PC-9 (cell line): ENCODE measurements at places on chromosomes 16 and 17. TPM values are rescaled to one million over a fixed set of nuclear protein-coding genes. Genes with fewer than 3 reads are reported as not detected.

The C16orf86 gene
- 0.46 and 1.8 TPM in 2 replicates for total RNA-seq

- no peak for DNase-seq
Measured at GRCh38 chr17:82772026-82772425, 20.2 kb downstream of the TBCD start.

- no peak for DNase-seq
Measured at GRCh38 chr16:55530316-55530856, 21.5 kb downstream of the LPCAT2 start.

The ITGB4 gene
- total RNA-seq = 448 and 461 TPM in 2 replicates

The SLC25A11 gene
- total RNA-seq = 50.7 and 56.2 TPM in 2 replicates

GRCh38 chr17:62076864-62077788 lies 12.0 kb upstream of the MED13 start:
- DNase-seq = no peak

- no peak for DNase-seq
Measured at GRCh38 chr17:76106703-76107102, 3.1 kb upstream of the EXOC7 start.

DNA sequence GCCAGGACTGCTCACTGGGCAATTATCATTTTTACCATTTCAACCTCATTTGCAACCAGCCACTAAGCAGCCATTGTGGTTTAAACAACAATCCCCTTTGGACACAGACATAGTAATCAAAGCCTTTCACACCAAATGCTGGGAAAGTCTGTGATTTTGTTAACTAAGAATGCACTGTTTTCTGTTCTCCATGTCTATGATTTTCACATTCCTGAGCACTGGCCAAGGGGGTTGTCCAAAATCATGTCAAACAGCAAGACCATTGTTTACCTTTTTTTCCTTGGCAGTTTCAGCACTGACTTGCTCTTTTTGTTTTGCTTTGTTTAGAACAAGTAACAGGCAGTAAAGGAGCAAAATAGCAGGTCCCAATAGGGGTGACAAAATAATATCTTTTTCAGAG lies 106.3 kb upstream of the SIAH1 start:
- no peak for DNase-seq

The MEOX1 gene
- 0.25 and 0.72 TPM in 2 replicates for total RNA-seq

DNA sequence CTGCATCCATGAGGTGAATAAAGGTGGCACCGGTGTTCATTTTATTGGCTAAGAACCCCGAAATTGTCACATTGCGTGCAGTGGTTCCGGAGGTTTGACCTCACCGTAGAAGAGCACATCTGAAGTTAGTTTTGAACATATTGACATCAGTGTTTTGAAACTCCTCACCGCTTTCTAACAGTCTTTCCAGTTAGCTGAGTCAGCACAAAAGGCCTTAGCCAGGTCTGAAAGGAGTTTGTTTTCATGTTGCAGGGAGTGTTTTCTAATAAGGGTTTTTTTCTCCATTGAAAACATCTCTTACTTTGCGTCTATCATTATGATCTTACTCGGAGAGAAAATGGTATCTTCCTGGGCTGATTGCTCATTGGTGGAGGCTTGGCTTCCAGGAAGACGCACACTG lies 174.5 kb upstream of the HSBP1 start:
- DNase-seq = no peak

The RAD51D gene
- 7.8 and 9.7 TPM in 2 replicates for total RNA-seq

The ZNF598 gene
- total RNA-seq = 68.4 and 72.5 TPM in 2 replicates

GRCh38 chr16:68361485-68361884 lies 50.7 kb downstream of the PRMT7 start:
- DNase-seq = no peak
